NCI-H1092 treated with DMSO at 0.1 percent for 48 hours (cell line): ENCODE measurements at places on chromosomes 13 and 19.

- no peak for DNase-seq
Observed at GRCh38 chr13:82323101-82323500, 1559.2 kb downstream of the SLITRK1 start.

DNA sequence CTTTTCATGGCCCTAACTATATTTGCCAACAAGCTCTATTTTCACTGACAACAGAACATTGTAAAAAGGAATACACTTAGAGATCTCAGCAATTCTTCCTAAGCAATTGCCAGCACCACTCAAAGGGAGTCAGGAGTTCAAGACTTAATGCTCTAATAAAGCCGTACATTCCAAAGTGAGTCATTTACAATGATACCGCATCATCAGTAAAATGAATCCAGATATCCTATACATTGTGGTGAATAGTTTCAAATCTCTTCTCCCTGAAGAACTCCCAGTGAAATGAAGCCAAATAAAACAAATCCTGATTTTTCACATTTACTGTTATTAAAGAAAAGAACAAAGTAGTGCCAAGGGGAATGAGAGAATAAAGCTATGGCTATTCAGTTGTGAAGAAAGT lies 2898.7 kb upstream of the PCDH20 start:
- DNase-seq = no peak

GRCh38 chr19:1799695-1800342 lies 12.3 kb downstream of the ATP8B3 start:
- DNase-seq = peak; percentile 36

DNA sequence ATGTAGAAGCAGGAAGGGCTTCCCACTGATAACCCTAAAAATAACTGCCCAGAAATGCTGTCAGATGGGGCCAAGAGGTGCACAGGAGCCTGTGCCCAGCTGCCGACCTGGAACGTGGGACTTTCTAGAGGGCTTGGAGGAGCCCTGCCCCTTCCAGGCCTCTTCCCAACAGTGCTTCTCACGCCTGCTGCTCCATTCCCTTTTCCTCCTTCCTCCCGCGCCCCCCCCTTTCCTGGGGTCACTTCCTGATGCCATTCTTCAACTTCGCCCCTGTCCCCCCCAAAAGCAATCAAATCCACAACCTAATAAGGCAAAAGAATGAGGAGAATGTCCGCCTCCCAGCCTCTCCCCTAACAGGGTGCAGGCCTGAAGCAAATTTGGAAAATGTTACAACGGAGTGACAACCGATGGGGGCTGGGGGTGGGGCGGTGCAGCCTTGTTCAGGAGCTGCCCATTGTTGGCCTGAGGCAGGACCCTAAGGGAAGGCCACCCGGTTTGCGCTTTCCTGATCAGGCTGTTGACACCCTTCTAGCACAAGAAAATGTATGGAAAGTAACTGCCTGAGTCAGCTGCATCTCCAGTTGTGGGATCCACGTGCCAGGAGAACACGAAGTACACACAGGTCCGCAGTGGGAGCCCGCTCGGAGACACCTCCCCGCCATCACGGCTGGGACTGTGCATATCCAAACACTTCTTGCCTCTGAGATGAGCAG lies 18.7 kb downstream of the ACTN4 start:
- DNase-seq = no peak

DNA sequence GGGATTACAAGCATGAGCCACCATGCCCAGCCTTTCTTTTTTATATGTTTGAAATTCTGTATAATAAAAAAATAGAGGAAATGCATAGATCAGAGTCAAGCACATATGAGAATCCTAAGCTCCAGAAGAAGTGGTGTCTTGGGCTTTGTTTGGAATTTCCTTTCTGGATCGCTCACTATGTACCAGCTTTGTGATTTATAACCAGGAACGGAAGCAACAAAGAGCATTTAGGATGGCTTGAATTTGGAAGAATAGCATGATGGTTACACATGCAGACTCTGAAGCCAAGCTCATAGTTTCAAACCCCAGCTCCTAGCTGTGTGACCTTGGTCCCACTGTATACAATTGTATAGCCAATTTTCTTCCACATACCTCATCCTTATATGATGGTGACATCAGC lies 28.0 kb upstream of the SLC15A1 start:
- no peak for DNase-seq

DNA sequence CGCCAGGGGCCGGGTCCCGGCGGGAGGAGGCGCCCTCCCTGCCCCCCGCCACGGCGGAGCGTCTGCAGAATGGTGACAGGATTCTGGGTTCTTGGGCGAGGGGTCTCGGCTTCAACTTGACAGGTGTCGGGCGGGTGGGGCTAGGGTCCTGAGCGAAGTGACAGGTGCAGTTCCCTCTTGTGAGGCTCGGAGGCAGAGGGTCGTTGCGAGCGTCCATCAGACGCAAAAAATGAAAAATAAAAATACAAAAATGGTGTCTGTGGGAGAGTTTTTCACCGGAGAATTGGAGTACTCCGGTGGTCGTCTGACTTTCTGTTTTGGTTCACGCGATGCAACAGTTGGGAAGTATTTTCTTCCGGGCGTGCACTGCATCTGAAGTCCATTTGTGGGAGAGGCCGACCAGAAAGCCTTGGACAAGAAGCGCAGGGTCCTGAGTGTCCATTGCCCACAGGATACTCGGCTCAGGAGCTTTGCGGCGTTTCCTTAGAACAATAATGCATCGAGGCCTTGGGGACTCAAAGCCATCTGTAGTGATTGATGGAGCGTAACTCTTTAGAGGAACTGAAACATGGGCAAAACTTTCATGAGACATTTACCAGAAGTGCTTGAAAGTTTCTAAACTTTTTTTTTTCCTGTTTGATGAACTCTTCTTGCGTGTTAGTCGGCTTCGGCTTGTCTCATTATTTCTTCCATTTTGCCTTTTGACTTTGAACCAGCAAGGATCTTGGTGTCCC lies 759 bp downstream of the RB1 start:
- DNase-seq = peak; percentile 19

DNA sequence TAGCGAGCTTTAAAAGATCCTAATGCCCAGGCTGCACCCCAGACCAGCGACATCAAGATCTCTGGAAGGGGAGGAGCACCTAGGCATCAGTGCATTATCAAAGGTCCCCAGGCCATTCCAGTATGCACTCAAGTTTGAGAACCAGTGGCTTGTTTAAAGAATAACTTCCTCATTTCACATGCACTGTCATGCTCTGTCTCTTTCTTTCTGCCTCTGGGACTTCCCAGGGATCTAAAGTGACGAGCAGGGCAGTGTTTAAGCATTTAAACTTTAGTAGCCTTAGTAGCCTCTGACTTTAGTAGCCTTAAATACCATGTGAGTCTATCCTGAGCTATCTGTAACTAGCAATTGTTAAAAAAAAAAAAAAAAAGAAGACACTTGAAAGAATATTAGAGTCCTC lies 8.9 kb upstream of the FARP1 start:
- no peak for DNase-seq

GRCh38 chr19:4374498-4375163 lies 25.7 kb downstream of the SH3GL1 start:
- DNase-seq = no peak

GRCh38 chr19:1407528-1408299 lies at the start of gene DAZAP1:
TSS of gene DAZAP1 (plus strand) at chr19:1407586. CDS start at chr19:1407774, 188 bp downstream.
- DNase-seq = peak; percentile 59

DNA sequence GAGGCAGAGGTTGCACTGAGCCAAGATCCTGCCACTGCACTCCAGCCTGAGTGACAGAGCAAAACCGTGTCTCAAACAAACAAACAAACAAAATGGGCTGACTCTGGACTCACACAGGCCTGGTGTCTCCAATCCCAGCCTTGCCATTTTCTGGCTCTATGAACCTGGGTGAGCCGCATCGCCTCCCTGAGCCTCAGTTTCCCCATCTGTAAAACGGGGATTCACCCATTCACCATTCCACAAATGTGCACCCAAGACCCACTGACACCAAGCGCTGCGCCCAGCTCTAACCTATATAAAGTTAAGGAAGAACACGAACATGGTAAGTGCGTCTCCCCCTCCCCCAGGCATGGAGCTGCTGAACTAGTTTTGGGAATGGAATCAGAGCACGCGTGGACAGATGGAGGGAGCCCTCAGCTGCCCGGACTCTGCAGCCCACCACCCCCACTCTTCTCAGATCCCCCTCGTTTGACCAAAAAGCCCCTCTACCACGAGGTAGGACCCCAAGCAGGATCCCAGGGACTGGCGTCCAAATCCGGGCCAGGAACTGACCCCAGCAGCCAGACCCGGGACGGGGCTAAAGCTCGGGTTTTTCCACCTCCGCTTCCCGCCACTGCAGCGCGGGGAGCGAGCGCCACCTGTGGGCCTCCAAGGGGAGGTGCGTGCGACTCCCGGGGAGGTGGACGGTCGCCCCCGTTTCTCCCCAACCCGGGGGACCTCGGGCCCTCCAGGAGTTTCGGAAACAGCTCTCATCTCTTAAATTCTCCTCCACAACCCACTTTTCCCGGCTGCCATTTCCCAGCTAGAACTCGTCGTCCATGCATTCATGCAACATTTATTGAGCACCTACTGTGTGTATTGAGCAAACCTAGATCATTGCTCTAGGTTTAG lies 33.0 kb upstream of the ADGRE5 start:
- peak; percentile 12 for DNase-seq

- no peak for DNase-seq
Observed at GRCh38 chr13:78133511-78133910, 214.9 kb upstream of the EDNRB start.

DNA sequence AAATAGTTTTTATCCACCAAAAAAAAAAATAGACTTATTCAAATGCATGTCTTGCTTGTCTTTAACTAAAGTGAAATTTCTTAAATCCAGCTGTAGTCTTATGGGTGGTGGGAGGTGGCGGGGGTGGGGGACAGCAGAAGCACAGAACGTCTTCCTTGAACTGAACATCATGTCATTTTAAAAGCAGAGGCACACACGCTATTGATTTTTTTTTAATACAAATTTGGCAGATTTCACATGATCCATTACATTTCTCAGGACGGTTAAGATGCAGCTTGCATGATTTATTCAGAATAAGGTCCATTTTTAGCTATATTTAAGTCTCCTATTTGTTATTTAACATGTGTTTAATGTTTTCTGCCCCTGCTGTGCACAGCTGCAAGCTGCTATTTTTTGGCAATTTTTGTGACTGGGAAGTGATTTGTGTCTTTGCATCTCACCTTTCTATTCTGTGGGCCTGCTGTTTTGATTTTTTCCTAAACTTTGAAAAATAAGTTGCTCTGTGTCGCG lies 274.0 kb downstream of the TSHZ3 start:
- no peak for DNase-seq

DNA sequence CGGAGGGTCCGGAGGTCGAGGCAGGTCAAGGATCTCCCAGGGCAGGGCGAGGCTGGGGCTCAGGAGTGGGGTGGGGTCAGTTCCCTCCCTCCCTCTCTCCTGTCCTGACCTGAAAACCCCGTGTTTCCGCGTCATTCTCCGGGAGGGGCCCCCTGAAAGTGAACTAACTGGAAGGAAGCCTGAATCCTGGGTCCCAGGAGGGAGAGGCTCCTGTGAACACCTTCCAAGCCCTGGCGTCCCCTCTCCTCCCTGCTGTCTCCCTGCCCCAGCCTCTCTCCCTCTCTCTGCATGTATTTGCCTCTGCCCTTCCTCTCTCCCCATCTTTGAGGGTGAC lies 741 bp upstream of the CADM4 start:
- no peak for DNase-seq

- DNase-seq = peak; percentile 25
Observed at GRCh38 chr13:113550453-113550852, 34.1 kb upstream of the TFDP1 start.

DNA sequence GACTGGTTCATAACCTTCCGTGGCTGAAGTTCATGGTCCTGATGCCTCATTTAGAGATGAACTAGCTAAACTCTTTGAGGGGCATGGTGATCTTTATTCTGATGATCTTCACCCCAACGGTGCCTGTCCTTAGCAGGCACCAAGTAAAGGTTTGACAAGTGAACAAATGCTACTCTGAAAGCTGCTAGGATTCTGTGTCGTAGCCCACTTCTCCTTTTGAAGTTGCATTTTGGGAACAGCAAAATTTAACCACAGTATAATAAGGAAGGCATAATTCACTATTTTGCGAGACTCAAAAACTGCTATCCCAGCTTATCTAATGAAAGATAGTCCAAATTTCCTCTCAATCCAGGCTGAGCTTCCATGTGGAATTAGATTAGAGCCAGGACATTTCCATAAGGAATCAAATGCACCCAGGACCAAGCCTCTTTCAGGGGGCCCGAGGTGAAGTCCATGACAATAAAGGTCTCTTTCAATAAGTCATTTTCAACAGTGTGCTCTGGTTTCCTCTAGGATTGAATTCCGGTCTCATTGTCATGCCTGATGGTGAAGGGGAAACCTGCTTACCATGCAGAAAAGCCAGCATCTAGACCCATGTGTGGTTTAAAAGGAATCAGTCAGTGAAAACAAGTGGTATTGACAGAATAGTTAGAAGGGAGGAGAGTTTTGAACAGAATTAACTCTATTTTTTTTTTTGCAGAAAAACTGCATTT lies 23.1 kb downstream of the SIAH3 start:
- DNase-seq = no peak

- DNase-seq = no peak
Observed at GRCh38 chr13:42905579-42905978, 86.5 kb downstream of the EPSTI1 start.

GRCh38 chr19:12766051-12766521 lies 9.3 kb downstream of the HOOK2 start:
- peak; percentile 22 for DNase-seq

- no peak for DNase-seq
Observed at GRCh38 chr13:44692173-44692713, 116.1 kb upstream of the TSC22D1 start.

- no peak for DNase-seq
Observed at GRCh38 chr13:44196196-44196751, 177.3 kb upstream of the SERP2 start.

DNA sequence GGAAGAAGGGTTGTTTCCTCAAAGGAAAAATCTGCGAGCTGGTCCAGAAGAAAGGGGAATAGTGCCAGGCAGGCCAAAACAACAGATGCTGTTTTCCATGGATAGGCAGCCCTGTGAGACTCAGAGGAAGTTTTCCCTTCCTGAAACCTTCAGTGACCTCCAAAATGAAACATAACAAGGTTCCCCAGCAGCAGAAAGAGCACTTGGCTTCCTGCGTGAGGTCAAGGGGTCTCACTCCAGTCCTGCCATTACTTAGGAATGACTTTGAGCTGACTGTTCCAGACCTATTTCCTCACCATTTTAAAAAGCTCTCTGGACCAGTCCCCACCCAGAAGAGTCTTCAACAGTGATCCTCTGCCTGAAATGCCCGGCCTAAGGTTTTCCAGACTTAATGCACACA lies 104.6 kb upstream of the IPO5 start:
- no peak for DNase-seq

- DNase-seq = no peak
Observed at GRCh38 chr19:13050274-13050673, 52.4 kb downstream of the LYL1 start.

DNA sequence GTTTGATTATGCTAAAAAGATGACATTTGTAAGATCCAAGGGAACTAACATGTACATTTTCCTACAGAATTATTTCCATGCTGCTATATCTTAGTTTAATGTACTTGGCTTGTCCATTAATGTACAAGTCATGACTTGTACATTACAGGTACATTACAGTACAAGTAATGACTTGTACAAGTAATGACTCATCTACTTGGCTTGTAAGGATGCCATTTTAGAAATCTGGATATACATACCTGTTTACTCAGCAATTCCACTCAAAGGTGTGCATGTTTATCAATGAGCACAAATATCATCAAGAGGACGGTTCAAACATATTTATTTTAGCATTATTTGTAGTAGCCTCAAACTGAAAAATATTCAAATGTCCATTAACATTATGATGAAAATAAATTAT lies 87.0 kb upstream of the TRPC4 start:
- DNase-seq = no peak
